Right hindlimb (tissue), 1 donor: ENCODE measurements at places on chromosomes 13 and 19.

- DNase-seq = no peak
Measured at GRCh38 chr13:93283255-93283654, 56.6 kb downstream of the GPC6 start.

DNA sequence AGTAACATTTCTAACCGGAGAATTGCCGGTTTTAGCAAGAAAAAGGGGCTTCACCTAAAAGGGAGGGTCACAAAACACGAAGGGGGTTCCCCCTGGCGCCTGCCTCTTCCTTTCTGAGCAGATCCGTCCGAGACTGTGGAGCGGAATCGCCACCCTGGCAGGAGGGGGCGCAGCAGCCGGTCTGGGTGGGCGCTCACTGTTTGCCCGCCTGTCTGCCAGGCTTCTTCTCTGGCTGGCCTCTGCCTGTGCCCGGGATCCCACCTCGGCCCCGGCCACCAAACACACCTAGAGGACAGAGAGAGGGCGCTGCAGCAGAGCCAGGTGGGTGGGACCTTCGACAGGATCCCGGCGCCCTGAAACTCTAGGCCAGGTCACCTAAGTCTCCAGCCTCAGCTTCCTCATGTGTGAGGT is 15.6 kb downstream of the LSM4 start:
- DNase-seq = no peak

DNA sequence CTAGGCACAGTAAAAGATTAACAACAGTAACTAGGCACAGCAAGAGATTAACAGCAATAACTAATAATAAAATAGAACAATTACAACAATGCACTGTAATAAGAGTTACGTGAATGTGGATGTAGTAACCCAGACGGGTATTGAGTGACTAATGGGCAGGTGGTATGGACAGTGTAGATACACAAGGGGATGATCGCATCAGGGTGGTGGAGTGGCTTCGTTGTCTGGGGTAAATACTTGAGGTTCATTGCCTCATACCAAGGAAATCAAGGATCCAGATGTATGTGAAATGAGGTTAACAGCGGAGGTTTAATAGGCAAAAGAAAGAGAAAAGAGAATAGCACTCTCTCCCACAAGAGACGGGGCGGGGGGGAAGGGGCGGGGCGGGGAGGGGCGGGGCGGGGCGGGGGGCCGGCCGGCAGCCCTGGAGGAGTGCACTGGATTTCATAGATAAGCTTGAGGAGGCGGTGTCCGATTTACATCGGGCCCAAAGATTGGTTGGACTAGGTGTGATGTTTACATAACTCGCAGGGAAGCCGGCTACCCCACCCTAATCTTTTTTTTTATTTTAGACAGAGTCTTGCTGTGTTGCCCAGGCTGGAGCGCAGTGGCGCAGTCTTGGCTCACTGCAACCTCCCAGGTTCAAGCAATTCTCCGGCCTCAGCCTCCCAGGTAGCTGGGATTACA is 106.3 kb downstream of the KCTD15 start:
- no peak for DNase-seq

DNA sequence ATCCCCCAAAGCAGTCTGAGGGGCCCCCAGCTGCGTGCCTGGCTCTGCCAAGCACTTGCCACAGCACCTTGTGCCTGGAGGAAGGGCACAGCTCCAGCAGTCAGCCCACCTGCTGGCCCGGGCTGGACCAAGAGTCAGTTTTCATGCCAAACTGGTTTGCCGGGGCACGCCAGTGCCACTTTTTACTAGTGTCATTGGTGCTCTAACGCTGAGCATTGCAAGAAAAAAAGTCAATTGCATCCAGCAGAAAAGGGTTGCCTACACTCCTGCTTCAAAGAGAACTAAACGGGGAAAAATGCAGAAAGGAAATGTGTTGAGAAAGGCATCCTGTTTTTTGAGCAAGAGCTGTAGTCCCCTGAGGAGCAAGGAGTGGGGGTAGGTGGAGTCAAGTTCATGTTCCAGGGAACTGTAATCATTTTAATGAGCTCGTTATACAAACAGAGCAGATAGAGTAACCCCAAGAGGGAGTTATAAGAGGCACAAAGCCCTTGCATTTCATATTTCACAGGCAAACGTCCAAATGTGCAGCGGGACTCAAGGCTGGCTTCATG is 68.4 kb downstream of the F2RL3 start:
- DNase-seq = peak; percentile 50

GRCh38 chr19:44572581-44572900 is 40.8 kb upstream of the IGSF23 start:
- no peak for DNase-seq

DNA sequence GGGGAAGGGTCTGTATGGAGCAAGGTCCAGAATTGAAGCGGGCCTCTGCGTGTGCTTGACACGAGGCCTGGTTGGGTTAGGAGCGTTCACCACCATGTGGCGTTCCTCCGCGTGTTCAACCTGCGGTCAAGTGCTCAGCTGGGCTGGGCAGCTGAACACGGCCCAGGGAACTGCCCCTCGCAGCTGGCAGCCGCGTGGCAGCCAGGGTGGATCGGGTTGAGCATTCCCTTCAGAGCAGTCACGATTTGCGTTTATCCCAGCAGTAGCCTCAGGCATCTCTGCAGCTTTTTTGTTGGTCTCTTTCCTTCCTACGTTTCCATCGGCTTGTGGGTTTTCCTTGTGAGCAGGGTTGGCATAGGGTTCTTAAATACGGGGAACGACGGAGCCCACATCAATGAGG is 28.7 kb upstream of the F2RL3 start:
- DNase-seq = no peak

- DNase-seq = no peak
Measured at GRCh38 chr13:90997951-90998350, 349.5 kb upstream of the MIR17HG start.

- DNase-seq = no peak
Measured at GRCh38 chr13:108018371-108018870, 196.9 kb downstream of the LIG4 start.

GRCh38 chr19:45092747-45093678 is at the start of gene PPP1R37:
PPP1R37 (plus strand) TSS chr19:45093179; CDS start chr19:45093326, 147 bp downstream.
- DNase-seq = peak; percentile 95

GRCh38 chr13:105327581-105328126 is 1207.8 kb downstream of the EFNB2 start:
- DNase-seq = no peak

DNA sequence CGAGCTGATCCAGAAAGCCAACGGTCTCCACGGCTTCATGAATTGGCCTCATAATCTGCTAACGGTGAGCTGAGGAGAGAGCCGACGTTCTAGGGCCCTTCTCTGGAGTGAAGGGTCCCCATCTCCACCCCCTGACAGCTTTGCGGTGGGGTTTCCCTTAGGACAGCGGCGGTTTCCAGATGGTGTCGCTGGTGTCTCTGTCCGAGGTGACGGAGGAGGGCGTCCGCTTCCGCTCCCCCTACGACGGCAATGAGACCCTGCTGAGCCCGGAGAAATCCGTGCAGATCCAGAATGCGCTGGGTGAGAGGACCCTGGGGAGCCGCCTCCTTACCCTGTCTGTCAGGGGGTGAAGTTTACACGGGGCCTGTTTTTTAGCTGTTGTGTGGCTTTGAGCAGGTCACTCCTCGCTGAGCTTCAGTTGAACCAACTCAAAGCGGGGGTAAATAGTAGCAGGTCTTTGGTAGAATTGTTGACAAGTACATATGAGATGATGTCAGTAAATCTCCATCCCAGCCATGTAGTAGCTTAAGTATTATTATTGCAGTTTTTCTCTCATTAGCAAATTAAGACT is 801 bp downstream of the QTRT1 start:
- DNase-seq = no peak
